ENCODE measurements at places on chromosomes 12 and 14. TPM values are rescaled to one million over a fixed set of nuclear protein-coding genes. Genes with fewer than 3 reads are reported as not detected.

GRCh38 chr14:45246691-45247090 lies 6.3 kb downstream of the MIS18BP1 start:
- no peak for DNase-seq

- DNase-seq: no peak
These were observed 30.1 kb upstream of the CAND1 start for GRCh38 chr12:67239061-67239460.

DNA sequence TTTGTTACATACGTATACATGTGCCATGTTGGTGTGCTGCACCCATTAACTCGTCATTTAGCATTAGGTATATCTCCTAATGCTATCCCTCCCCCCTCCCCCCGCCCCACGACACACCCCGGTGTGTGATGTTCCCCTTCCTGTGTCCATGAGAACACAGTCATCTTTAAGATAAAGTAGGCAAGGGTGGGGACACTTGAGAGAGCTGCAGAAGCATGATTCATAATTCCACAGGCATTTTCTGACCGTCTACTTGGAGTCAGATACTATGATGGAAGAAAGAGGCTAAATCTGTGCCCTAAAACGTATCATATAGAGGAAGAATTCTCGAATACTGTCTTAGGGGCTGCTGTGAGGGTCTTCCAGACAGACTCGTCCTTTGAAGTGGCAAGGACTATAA lies 145.9 kb upstream of the VASH1 start:
- DNase-seq: no peak

DNA sequence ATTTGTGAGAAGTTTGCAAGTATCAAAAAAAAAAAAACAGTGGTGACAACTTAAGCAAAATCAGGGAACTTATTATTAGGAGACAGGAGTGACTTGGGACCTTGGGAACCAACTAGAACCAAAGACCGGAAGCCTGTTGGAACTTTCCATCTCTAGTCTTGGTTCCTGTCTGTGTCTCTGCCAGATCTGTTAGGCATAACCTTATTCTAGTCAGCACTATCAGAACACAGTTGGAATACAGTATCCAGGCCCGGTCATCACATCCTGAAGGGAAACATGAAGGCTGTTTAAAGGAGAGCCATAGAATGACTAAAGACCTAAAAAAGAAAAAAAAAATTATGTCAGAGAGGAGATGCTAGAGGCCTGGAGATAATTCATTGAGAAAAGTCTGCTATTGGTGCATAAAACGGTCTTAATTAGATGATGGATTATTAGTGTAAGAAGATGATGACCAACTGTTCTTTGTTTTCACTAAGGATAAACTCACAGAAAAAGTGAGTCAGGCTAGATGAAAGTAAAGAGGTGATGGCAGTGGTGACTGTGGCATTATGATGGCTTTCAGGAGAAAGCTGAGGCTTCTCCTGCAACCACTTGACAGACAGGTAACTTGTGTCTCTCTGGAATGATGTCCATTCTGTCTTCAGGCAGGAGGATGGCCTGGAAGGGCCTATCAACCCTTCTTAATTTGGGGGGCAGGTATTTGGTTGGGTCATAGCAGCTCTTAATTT lies 28.2 kb downstream of the DACT1 start:
- DNase-seq: no peak

- no peak for DNase-seq
These were observed 185.9 kb downstream of the PPFIA2 start for GRCh38 chr12:81573228-81573627.

DNA sequence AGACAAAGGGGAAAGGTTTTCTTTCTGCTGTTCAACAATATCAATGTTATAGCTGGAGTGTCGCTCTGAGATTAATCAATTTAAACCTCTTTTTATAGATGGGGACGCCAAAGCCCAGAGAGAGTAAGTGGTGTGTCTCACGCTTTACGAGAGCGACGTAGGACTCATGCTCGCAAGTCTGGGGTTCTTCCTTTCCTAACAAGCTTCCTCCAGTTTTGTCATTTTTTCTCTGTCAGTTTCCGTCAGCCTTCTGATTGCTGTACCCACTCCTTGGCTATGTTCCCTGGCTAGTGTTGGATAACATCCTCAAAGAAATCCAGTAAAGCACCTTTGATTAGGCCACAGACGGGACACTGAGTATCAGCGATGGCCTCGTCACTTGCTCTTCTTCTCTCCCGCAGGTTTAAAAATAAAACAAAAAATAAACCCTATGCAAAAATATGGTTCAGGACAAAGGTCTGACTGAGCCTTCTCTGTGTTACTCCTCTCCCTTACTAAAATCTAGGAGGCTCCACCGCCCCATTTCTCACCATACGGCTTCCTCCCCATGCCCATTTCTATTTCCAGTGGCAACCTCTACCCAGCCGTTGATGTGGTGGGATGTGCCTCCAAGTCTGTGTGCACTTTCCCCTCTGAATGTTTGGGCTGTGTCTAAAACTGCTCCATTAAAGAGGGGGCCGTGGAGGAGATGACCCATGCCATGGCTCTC lies 172.7 kb upstream of the PARP11 start:
- no peak for DNase-seq

DNA sequence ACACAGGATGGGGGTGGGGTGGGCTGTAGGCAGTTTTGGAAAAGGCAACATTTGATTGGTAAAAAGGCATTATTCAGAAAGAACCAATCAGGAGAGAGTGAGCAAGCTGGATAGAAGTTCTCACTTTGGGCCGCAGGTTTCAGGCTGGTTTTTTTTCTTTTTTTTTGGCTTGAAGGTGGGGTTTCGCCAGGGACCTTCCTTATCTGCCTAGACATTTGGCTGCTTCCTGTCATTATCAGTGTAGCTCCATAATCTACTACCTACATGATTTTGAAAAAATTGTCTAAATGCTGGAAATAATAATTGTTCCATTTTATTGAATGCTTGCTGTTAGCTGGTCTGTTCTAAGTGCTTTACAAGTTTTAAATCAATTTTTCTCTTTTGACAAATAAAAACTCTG lies 649.0 kb downstream of the TMTC2 start:
- no peak for DNase-seq

DNA sequence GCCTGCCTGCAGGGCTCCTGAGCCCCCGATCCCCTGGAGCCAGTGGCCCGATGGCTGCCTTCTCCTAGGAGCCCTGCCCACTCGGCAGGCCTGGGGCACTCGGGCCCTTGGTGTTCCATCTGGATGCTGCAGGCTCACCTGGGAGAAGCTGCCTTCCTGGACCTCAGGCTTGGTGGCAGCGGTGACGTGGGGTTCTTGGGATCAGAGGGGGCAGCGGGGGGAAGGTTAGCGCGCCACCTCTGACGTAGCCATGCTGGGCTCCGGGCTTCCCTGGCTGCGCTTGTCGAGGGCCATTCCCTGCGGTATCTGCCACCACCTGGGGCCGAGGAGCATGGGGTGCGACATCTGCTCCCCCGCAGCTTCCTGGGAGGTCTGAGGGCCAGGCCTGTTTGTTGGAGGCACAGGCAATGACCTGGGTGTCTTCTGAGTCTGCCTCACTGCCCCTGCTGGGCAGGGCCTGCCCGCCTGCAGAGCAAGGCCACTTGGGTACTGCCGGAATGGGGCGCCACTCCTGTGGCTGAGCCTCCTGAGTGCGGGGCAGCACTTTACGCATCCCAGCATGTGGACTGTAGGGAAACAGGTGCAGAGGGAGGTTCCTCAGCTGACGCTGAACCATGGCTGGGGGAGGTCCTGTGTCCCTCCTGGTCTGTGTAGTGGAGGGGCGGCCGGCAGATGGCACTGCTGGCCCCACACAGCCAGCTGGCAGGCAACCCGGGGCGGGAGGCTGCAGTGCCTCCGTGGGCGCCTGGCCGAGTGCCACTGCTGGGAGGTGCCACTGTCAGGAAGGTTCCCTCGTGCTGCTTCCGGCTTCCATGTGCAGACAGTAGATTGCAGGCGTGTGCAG lies 20.3 kb downstream of the MTA1 start:
- peak; percentile 74 for DNase-seq

GRCh38 chr14:73503648-73504047 lies 12.9 kb downstream of the RIOX1 start:
- DNase-seq: no peak

GRCh38 chr12:64558754-64559153 lies 51.5 kb upstream of the RASSF3 start:
- no peak for DNase-seq

- no peak for DNase-seq
These were observed 329.8 kb downstream of the CACNA1C start for GRCh38 chr12:2382370-2383155.

DNA sequence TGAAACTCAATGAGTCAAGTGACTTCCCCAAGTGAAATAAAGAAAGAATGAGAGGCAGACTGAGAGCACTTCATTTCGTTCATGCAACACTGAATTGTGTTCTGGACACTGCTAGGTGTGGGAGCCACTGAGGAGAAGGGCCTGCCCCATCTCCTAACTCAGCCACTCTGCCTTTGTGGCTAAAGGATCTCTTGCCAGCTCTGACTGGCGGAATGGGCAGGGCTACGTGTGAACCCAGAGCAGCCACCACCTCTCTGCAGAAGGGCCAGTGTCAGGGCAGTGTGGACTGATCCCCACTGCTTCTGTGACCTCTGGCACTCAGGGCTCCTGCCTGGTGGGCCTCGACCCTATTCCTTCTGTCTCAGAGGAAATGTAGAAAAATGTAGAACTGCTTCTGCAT lies 46.5 kb upstream of the GZMB start:
- no peak for DNase-seq

GRCh38 chr12:59972905-59973304 lies 377.1 kb downstream of the SLC16A7 start:
- no peak for DNase-seq

- DNase-seq: no peak
These were observed 132.8 kb upstream of the HIF1A start for GRCh38 chr14:61562321-61563161.

GRCh38 chr14:86640288-86640687 lies 1110.3 kb downstream of the FLRT2 start:
- DNase-seq: no peak

DNA sequence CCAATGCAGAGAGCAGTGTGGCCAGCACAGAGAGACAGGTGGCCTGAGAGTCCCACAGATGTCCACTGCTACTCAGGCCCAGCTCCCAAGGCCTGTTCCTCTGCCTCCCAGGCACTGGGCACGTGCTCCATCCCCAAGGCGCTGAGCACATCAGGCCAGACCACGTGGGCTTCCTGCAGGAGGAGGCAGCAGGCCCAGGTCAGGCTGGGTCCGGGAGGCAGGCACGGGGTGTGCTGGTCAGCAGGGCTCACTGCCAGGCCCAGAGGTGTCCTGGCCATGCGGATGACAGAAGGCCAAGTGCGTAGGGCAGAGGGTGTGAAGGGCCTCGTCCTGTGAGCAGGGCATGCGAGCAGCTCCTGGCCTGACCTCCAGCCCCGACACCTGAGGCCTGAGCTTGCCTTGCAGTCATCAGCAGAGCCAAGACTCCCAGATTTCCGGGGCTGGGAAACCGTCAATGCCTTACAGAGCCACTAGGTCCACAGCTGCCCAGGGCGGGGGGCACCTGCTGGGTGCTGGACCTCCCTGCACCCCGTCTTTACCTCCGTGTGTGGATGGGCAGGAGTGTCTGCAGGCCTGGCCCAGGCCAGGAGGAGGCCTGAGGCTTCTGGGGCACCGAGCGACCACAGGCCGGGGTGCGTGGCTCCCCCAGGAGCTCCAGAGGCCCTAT lies 14.9 kb downstream of the TRMT61A start:
- DNase-seq: no peak

DNA sequence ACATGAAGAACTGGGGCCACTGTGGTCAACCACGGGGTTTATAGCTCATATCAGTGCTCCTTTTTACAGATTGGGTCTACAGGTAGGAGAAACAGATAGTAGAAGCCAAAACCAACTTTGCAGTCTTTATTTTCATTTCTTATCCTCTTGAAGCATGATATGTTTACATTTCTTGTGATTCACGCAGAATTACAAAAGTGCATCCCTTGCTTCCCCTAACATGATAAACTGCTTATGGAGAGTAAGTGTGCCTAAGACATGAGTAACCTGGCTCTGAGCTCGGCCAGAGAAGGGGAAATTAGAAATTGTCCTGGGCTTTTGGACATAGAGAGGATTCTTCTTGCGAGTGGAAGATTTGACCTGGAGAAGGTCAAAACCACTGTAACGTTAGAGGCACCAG lies 18.4 kb downstream of the PWP1 start:
- DNase-seq: no peak

The FGD4 gene
- total RNA-seq: 81.9 TPM

The OR6C2 gene
- total RNA-seq: not detected

The PIWIL1 gene
- total RNA-seq: not detected

The PLEKHG7 gene
- total RNA-seq: not detected

The SYT1 gene
- 174 TPM for total RNA-seq

The RHEBL1 gene
- 1.2 TPM for total RNA-seq
